Suppressor macrophage treated with lipopolysaccharide for 4 hours (primary cell): ENCODE measurements at places on chromosomes 2 and 18.

DNA sequence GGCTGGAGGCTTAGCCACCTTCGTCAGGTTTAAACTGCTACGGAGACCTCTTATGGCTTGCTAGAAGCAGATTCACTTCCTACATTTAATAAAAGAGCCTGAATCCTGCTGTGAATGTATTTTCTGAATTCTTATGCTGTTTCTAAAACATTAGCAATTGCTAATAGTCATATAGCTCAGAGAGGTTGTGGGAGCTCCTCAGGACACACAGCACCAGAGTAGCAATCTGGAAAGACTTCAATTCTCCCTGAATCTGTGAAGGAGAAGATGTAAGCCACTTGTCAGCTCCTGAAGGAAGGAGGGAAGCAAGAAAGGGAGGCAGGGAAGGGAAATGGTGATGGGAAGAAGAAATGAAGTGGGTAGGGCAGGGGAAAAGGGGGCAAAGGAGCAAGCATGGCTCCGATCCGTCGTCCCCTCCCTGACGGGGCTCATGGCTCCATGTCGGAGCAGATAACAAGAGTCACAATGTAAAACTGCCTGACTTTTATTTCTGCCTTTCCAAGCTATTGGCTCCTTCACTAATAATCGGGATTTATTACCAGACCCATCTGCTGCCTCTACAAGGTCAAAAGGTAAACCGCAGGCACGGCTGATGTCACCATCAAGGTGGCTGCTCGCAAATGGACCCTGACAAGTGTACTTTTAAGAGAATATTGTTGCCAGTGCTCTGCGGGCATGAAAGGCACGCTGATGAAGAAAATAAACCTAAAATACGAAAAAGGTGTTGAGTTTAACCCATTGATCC is 656.0 kb upstream of the SALL3 start:
- no peak for DNase-seq

- DNase-seq, result peak; percentile 33
These were observed 230.7 kb downstream of the MYO3B start for GRCh38 chr2:170408461-170409163.

DNA sequence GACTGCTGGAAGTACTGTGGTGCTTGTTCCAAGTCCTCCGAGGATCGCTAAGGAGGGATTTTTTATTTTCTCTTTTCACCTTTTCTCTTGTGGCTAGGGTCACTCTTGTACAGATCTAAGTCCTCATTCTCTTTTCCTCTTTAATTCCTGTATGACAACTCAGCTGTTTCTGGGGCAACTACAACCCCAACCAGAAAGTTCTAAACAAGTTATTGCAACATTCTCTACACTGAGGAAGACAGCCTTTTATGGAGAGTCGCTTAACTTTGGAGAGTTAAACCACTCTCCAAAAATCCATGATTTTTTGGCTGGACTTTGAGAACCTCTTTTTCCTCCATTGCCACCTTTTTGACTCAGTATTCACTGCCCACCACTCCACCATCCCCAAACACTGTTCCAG is 74.0 kb upstream of the SESTD1 start:
- DNase-seq, result peak; percentile 13

DNA sequence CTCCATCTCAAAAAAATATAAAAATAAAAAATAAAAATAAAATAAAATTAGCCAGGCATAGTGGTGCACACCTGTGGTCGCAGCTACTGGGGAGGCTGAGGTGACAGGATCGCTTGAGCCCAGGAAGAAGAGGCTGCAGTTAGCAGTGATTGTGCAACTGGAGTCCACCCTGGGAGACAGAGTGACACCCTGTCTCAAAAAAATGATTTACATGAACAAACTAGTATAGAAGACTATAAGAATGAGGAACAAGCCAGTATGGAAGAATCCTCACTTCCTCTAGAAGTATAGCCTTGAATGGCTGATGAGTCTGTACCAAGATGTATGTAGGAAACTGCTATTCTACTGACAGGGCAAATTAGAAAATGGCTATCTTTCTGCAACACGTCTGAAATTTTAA is 10.9 kb downstream of the YES1 start:
- peak; percentile 30 for DNase-seq

DNA sequence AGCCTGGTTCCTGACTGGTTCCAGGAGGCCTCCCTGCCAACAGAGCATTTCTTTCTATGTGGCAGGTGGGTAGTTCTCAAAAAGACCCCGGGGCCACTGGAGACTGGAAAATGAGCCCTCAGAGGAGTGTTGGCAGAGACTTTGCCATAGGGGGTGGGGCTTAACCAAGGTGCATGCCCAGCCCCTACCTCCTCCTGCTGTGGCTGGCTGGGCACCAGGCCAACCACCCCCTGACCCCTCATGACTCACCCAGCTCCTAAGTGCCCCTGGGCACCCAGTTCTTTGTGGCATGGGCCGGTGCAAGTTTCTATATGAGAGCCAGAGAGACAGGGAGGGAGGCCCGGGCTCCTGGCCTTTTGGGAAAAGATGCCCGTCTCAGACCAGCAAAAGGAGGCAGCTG is 98.2 kb upstream of the SMAD2 start:
- no peak for DNase-seq

DNA sequence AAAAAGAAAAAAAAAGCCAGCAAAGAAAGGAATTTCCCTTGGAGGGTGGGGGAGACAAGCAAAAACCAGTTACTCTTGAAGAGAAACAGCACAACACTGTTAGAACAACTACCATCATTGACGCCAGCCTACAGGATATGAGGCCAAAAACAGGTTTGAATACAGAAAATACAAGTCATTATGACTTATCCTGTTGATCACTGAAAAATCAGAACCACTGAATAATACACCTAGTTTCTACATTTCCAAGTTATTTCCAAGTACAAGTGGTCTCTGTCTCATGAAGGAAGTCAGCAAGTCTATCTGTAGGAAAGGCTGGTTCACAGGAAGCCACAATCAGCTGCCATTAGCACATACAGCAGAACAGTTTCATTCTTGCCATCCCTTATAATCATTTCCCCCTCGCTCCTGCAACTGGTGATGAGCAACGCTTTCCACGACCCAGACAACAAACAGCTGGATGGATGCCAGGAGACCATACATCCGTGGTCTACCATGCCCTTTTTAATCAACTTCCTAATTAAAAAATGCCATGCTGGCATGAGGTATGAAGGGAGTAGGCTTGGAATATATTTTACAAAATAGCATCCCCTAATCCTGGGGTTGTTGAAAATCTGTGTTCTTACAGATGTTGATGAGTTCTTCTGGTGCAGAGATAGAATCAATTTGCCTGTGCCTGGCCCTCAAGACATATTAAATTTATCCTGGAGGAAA is 10.4 kb downstream of the MYT1L start:
- no peak for DNase-seq

DNA sequence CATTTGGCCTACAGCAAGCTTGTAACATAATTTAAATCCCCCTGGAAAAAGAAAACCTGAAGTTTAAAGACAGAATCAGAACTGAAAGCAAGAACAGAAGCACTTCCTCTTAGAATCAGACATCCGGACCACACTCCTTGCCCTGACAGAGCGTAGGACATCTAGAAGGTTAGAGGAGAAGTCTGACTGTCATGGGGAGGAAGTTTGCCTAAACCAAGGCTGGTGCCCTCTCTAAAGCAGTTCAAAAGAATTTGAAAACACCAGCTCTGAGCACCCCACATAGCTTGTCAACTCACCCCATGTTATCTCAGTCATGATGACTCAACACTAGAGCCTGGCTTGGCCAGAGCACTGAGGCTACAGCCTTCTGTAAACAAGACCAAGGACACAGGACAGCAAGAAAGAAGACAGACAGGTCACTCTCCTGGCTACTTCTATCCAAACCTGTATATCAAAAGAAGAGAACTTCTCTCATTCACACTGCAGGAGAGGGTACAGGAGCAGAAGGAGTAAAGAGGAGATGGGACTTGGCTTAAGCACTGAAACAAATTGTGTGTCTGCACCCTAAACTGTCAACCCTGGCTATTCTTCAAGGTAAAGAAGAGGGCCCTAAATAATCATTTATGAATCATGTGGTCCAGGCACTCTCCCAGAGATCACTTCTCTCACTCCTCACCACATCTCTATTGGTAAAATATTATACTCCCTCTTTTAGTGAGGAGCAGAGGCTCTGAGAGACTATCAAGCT is 198.6 kb downstream of the MEMO1 start:
- peak; percentile 70 for DNase-seq

GRCh38 chr2:36445185-36445866 is 89.7 kb downstream of the CRIM1 start:
- DNase-seq, result no peak

- no peak for DNase-seq
These were observed 45.6 kb downstream of the RAPH1 start for GRCh38 chr2:203489531-203489930.

GRCh38 chr2:9260464-9260918 is 53.9 kb downstream of the ASAP2 start:
- DNase-seq, result peak; percentile 96

GRCh38 chr2:196915507-196916189 is 10.9 kb downstream of the PGAP1 start:
- DNase-seq, result no peak

DNA sequence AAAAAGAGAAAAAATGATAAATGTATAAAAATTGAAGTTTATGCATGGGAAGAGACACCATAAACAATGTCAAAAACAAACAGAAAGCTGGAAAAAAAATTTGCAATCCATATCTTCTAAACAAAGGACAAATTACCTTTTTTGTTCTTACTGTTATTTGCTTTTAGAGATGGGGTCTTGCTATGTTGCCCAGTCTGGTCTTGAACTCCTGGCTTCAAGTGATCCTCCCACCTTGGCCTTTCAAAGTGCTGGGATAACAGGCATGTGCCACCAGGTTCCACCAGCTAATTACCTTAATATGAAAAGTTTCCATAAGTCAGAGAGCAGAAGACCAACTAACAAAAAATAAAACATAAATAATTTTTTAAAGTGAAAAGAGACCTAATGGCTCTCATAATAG is 90.0 kb upstream of the SIX3 start:
- DNase-seq, result no peak
